ENCODE measurements at places on chromosomes 4 and X.

GRCh38 chrX:78092296-78092695, 11.8 kb upstream of the PGK1 start:
- peak; percentile 16 for DNase-seq

GRCh38 chrX:100409610-100410590, at the start of gene PCDH19:
Gene PCDH19, minus strand, starts transcription at chrX:100410273. Its CDS starts 1,676 bp downstream, at chrX:100408597.
- DNase-seq: peak; percentile 57

DNA sequence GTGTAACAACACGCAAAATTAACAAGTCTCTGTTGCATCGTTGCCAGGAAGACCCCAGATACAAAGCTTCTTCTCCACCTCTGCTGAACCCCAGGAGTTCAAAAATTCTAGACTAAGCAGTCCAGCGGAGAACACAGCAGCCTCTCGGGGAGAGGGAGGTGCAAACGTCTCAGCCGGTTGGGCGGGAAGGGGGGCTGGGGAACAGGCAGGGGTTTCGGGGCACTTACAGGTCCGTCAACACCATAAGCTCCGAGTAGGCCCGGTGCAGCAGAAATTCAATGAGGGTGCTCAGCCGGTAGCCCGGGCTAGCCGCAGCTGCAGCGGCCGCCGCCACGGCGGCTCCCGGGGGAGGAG, 394 bp downstream of the MED14 start:
- DNase-seq: no peak

- no peak for DNase-seq
These were observed 375.2 kb downstream of the UBE2NL start for GRCh38 chrX:144259054-144259453.

- DNase-seq: no peak
These were observed 200.6 kb upstream of the KLF3 start for GRCh38 chr4:38463268-38463958.

- no peak for DNase-seq
These were observed 57.8 kb downstream of the PPP1R2C start for GRCh38 chrX:42720209-42720608.

GRCh38 chrX:47179221-47179927, 14.3 kb upstream of the UBA1 start:
- DNase-seq: no peak

- peak; percentile 33 for DNase-seq
These were observed 502 bp downstream of the HNRNPDL start for GRCh38 chr4:82429728-82430192.

DNA sequence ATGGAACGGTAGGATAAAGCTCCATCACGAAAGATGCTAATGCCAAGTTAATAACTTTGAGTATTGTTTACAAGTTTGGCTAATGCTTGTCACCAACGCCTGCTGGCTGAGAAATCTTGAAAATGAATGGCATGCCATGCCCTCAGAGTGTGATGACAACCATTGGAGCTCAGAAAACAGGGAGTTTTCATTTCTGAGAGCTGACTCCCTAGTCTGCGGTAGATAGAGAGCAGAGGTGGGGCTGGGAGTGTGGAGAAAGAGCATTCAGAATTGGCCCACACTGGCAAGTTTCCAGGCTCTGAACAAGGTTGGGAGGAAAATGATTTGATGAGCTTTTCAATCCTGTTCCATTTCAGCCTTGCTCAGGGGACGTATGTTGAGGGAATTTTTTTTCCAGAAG, 183.9 kb downstream of the CPEB2 start:
- DNase-seq: no peak

Data from RWPE1 (cell line).